ENCODE measurements at places on chromosomes 16 and 17. TPM values are rescaled to one million over a fixed set of nuclear protein-coding genes. Genes with fewer than 3 reads are reported as not detected.

The CIITA gene
- 0.26 TPM for total RNA-seq

The PAFAH1B1 gene
- total RNA-seq = 90.5 TPM

The TNFRSF17 gene
- not detected for total RNA-seq

The SLC5A10 gene
- not detected for total RNA-seq

The OR1A1 gene
- not detected for total RNA-seq

The TBX2 gene
- total RNA-seq = 31.3 TPM

All from bronchial smooth muscle cell (primary cell).